ENCODE measurements at places on chromosomes 6 and 20.

DNA sequence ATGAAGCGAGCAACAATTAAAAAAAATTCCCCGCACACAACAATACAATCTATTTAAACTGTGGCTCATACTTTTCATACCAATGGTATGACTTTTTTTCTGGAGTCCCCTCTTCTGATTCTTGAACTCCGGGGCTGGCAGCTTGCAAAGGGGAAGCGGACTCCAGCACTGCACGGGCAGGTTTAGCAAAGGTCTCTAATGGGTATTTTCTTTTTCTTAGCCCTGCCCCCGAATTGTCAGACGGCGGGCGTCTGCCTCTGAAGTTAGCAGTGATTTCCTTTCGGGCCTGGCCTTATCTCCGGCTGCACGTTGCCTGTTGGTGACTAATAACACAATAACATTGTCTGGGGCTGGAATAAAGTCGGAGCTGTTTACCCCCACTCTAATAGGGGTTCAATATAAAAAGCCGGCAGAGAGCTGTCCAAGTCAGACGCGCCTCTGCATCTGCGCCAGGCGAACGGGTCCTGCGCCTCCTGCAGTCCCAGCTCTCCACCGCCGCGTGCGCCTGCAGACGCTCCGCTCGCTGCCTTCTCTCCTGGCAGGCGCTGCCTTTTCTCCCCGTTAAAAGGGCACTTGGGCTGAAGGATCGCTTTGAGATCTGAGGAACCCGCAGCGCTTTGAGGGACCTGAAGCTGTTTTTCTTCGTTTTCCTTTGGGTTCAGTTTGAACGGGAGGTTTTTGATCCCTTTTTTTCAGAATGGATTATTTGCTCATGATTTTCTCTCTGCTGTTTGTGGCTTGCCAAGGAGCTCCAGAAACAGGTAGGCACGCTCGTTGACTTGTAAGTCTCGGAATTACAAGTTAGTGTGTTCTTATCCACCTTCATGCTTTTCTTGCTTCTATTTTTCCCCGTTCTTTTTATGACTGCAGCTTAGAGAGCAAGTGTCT lies at the start of gene EDN1:
TSS of gene EDN1 (plus strand) at position 429 of the 888 bp plus-strand sequence. CDS start at position 698, 269 bp downstream.
- no peak for DNase-seq

GRCh38 chr6:118296129-118296901 lies 251.8 kb upstream of the PLN start:
- no peak for DNase-seq

- DNase-seq = no peak
These were observed 53.7 kb downstream of the JARID2 start for GRCh38 chr6:15299430-15300131.

GRCh38 chr20:44959638-44960102 lies 527 bp downstream of the TOMM34 start:
- no peak for DNase-seq

DNA sequence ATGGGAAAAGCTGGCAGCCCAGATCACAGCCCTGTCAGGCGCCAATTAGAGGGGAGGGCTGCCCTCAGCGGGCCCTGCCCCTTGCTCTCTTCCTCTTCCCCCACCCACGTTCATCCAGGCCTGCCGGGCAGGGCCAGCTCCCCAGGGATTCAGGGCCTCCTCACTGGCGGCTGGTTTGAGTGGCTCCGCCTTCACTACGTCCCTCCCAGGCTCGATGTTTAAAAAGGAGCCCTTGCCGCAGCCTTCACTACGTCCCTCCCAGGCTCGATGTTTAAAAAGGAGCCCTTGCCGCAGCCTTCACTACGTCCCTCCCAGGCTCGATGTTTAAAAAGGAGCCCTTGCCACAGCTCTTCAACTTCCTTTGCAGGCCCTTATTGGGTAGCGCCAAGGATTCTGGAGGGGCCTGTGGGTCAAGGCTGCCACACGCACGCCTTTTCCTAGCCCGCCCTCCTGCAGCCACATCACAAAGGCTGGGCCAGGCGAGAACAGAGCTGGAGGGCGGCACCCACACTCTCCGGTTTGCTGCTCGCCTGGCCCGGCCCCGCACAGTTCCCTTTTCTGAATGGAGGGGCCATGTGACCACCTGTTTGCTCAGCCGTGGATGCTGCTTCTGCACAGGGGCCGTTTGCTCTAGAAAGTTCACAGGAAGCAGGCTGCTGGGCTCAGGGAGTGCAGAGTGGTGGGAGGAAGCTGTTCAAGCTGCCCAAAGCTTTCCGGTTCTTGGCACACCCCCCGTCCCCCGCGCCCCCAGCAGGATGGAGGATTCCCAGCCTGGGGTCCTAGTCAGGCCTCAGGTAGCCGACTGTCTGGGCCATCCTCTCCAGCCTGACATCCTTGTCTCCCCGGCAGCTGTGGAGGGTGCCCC lies 1.6 kb downstream of the SLC17A9 start:
- DNase-seq = no peak

- DNase-seq = no peak
These were observed 117.9 kb downstream of the GMDS start for GRCh38 chr6:2127484-2127911.

DNA sequence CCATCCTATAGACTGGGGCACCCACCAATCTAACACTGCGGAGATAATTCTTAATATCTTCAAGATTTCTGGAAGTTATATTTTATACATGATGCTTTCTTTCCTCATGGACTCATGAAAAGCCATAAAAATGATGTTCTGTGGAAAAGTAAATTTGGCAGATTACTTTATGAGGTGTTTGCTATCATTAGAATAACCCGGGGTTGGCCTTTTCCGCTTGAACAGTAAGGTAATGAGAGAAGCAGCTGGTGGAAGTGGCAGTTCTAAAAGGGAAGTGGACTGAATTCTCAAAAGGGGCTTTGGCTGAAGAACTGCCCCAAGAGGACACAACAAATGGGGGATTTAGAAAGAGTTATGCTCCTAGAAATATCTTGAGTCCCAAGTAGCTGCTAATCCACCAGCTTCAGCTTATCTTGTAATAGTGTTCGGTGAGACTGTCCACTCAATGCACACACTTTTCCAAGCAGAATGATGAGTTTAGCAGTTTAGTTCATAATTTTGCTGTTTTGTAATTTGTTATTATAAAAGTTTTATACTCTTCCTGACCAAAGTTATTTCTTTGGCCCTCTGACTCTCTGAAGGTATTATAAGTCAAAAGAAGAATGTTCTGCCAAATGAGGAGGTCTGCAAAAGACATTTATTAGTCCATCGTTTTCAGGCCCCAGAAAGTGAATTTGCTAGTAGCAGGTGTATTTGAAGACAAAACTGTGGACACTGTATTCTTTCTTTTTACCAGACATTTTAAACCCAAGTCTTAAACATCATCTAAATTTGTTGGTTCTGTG lies 2.9 kb downstream of the ISM1 start:
- DNase-seq = no peak
